ENCODE measurements at places on chromosomes 2 and 18.
A peak's percentile ranks its signal among the peaks of the same experiment; 100 is the strongest.

- no peak for DNase-seq
These were observed 6.2 kb downstream of the SPAG16 start for GRCh38 chr2:213290501-213290900.

GRCh38 chr2:155663265-155663664 is 669.3 kb downstream of the NR4A2 start:
- DNase-seq = no peak

- DNase-seq = no peak
These were observed 33.9 kb downstream of the COX7A2L start for GRCh38 chr2:42327125-42327524.

DNA sequence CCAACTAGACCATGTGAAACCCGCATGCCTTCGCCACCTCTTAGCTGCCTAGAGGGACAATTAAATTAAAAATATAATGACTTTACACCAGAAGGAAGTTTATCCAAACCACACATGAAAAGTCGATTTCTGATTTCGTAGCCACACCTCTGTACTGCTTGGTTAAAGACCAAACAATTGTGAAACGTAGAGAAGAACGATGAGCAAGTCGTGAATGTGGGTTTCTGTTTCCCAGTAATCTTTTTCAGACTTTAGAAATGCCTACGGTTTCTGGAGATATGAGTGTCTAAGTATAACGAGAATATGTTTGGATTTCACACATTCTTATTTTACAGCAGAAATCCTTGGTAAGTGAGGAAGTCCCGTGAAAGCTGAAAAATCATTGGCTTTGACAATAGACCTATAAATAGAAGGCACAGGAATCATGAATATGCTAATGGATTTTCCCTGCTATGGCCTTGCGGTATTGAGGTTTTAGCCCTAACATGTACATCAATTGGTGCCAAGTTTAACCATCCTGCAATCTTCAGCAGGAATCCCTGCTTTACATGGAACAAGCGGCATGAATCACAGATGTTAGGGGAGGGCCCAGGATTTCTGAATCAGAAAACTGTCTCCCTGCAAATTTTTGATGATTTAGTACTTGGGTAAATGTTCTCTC is 105.6 kb downstream of the TTC32 start:
- DNase-seq = peak; percentile 98

DNA sequence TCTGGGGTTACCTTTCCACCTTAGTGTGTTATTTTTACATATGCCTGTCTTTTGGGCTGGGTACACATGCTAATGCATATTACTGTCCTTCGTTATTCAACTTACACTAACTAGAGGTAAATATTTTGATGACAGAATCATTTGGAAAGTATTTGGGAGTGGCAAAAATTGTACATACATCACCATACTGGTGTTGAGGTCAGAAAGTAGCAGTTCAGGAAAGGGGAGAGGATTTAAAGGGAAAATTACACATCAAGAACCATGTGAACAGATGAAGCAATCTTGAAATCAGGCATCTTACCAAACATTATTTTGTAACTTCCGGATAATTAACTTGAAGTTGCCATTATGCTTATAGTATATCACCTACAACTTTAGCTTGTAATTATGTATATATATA is 379.7 kb downstream of the RND3 start:
- no peak for DNase-seq

DNA sequence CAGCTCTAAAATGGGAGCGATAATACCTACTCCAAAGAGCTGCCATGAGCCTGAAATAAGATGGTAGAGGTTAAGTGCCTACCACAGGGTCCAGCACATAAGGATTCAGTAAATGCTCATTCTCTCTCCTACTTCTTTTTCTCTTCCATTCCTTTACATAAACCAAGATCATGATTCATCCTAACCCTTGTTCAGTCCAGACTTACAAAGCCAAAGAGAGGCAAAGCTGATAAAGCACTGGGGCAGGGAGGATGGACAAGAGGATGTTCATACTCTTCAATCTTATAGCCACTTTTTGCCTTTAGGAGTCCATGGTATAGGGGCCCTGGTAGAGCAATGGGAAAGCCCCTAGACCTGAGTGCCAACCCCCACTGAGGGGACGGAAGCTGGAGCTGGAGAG is 75.6 kb upstream of the PKDCC start:
- no peak for DNase-seq

DNA sequence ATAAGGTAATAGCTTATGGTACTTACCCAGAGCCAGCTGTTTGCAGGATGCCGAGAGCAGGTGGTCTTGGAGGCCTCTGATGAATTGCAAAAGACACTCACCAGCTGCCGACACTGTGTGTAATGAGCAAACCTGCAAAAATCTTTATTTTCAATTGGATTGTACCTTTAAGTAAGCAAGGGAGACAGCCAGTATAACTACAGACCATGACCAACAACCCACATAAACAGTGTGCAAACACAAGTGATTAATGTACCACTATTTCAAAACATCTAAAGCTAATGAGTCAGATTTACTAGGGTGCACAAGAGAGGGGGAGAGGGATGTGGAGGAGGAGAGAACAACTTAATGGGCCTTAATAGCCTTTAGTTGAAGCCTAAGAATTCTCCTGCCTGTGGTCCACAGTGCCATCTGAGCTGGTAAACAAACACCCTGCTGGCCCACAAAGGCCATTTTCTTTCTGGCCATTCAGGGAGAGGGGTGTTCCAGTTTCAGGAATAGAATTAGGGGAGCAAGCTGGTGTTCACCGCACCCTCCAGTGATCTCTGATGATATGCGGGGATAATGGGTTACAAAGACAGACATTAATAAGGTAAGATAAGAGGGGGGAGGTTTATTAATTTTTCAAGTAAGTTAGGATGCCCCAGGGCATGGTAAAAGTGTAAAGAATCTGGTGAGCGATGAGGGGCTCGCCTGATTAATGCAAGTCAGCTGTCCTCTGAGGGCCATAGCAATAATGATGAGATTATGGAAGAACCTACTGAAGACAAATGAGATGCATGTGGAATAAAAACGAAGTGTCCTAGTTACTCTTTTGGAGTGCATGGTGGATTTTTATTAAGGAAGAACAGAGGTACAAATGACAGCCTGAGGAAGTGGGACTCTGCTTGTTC is 196.4 kb downstream of the HRH4 start:
- DNase-seq = peak; percentile 17

DNA sequence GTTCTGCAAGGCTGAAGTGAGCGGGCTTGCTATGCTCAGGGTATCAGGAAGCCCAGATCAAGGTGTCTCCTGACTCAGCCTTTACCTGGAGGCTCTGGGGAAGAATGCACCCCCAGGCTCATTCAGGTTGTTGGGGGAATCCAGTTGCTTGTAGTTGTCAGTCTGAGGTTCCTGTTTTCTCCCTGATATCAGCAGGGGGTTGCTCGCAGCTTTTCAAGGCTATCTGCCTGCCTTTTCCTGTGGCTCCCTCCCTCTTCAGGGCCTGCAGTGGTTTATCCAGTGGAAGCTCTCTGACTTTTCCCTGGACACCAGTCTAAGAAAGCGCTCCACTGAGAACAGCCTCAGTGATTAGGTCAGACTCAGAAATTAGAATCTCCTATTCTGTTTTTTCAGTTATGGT is 116.6 kb downstream of the PTPRM start:
- DNase-seq = no peak

DNA sequence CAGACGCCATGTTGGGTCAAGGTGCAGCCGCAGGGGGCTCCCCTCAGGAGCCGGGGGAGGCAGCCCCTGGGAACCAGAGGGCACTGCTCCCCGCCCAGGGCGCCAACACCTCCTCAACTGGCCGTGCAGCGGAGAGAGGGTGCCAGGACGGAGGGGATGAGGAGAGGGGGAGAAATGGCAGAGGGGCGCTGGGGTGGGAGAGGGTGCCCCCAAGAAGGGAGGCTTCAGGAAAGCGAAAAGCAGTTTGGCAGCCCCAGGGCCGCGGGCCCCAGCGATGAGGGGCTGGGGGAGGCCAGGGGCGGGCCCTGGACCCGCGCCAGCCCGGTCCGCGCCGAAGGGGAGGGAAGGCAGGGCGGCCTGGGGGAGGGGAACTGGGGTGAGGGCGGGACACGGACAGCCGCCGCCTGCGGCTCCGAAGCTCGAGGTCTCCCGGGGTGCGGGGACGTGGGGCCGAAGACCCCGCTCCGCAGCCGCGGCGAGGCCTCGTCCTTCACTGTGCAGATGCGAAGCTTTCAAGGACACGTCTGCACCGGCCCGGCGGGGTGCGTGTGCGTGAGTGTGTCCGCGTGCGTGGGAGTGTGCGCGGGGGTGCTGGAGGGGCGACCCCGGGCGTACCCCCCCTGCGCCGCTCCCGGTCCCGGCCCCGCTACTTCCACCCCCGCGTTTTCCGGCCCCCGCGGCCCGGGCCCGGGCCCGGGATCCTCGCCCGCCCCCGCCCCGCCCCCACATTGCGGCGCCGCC is 1.4 kb downstream of the DNMT3A start:
- DNase-seq = no peak

DNA sequence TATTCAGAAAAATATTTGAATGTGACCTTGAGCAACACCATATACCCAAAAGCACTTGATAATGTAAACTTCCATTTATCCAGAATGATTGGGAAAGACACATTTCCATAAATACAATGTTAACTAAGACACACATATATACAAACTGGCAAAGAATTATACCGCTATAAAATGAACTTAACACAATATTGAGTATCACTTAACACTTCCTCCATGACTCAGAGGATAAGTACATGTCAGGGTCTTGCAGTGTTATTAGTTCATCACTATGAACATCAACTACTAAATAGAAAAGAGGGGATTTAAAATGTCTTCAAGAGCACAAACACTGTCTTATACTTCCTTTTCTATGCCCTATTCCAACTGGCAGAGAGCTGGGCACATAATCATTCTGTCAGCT is 18.6 kb downstream of the WDSUB1 start:
- no peak for DNase-seq

DNA sequence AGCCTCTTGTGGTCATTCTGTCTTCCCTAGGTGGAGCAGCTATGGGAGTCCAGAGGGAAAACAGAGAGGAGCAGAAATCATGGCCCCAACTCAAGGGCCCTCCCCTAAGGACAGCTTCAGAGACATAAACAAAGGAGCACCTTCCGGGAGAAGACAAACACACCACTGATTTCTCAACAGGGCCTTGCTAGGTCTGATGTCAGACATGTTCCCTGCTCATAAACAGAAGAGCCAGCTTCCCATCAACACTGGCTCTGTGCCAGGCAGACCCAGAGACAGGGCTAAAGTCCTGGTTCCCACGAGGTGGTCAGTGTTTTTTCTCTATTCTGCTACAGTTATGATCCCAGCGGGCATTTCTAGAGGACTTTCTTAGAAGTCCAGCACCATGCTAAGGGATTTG is 19.3 kb downstream of the CXCR2 start:
- DNase-seq = no peak

- DNase-seq = no peak
These were observed 381.9 kb downstream of the KCNJ3 start for GRCh38 chr2:155080373-155080772.

GRCh38 chr2:124081154-124081716 is 56.1 kb downstream of the CNTNAP5 start:
- DNase-seq = peak; percentile 41
